ENCODE measurements at places on chromosomes 7 and 10. TPM values are rescaled to one million over a fixed set of nuclear protein-coding genes. Genes with fewer than 3 reads are reported as not detected.

DNA sequence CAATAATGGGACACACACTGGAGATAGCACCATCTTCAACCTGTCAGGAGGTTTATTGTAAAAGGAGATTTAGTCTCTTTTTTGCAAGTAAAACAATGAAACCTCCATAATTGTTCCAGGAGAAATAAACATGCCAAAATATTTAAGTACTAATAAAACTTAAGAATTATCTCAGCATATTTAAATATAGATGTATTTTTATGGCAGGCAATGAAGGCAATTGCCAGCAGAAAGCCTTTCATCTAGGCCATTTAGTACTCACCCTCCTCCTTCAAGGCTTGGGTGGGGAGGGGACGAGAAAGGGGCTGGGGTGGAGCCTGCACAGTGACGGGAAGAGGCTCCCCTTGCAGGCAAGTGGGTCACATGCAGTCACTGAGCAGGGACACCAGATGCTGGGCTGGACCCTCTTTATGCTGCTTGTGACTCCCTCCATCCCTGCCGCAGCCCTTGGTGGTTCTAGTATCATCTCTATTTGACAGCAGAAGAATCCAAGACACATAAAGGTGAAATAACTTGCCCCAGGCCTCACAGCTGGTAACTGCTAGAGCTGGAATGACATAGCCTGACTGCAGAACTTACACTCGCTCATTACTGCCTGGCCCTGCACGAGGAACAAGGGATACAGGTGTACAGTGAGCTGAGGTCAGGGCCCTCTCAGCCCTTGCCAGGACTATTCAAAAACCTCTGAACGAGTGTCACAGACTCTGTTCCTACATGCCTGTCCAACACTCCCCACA lies 449.5 kb upstream of the ZMIZ1 start:
- DNase-seq: no peak

DNA sequence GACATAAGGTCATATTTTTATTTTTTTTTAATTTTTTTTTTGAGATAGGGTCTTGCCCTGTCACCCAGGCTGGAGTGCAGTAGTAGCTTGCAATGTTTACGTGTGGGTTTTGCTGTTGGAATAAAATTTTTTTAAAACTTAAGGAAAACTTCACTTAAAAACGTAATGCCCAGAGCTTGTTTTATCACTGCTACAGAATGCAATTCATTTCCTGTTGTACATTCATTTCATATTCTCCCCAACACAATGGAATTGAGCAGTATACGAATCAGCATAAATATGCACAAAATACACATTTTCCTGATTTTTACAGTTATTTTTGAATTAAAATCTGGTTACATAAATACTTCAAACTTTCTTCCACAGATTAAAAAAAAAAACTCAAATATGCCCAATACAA lies 40.3 kb downstream of the RSU1 start:
- DNase-seq: no peak

DNA sequence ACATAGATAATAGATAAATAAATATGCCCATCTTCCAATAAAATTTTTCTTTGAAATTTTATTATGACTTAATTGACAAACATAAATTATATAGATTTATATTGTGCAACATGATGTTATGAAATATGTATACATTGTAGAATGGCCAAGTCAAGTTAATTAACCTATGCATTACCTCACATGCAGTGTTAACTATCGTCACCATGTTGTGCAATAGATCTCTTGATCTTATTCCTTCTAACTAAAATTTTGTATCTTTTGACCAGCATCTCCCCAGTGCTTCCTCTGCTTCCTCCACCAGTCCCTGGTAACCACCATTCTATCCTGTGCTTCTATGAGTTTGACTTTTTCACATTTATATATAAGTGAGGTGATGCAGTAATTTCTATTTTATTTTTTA lies 259.6 kb downstream of the SUGCT start:
- DNase-seq: no peak

DNA sequence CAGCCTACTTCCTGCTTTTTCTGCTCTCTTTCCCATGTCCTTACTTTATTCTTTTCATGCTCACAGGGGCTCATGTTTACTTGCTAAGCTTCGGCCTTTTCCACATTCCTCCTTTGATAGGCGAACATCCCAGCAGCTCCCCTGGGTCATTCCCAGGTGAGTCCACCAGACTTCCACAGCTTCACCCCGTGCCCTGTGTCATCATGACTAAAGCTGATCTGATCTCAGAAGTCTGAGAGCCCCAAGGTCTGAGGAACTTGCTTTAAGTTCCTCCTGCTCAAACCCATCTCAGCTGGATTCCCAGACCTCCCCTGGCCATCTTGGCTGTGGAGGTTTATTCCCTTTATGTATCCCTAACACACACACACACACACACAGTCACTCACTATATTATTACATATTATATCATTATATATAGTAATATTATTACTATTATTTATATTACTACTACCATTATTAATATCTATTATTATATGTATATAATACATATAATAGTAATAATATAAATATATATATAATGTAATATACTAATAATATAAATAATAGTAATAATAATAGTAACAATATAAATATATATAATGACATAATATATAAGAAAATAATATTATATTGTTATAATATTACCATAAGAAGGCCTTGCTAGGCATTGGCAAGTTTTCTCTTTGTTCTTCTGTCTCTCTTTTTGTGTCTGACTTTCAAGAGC lies 295.9 kb downstream of the PTEN start:
- no peak for DNase-seq

PDE6C gene
- not detected for polyA plus RNA-seq

ZCCHC24 gene
- 0.34 TPM for polyA plus RNA-seq

NSUN6 gene
- polyA plus RNA-seq: 7.1 TPM

Data from naive B cell (primary cell).